ENCODE measurements at places on chromosomes 3 and 15.

DNA sequence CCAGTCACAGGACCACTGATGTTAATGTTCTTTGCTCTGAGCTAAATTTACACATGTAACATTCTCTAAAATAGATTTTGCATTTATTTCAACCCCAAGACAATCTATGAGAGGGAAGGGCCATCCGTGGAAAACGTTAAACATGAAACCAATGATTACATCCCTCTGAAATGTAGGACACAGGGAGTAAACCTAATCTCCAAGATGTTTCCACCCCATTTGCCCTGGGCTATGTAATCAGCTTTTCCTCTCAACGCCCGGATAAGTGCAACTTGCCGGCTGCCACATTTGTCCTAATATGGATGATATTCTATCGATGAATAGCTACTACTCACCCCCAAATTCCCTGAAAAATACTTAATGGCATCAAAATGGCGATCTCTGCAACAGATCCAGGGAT, 6.4 kb upstream of the FMN1 start:
- no peak for DNase-seq

DNA sequence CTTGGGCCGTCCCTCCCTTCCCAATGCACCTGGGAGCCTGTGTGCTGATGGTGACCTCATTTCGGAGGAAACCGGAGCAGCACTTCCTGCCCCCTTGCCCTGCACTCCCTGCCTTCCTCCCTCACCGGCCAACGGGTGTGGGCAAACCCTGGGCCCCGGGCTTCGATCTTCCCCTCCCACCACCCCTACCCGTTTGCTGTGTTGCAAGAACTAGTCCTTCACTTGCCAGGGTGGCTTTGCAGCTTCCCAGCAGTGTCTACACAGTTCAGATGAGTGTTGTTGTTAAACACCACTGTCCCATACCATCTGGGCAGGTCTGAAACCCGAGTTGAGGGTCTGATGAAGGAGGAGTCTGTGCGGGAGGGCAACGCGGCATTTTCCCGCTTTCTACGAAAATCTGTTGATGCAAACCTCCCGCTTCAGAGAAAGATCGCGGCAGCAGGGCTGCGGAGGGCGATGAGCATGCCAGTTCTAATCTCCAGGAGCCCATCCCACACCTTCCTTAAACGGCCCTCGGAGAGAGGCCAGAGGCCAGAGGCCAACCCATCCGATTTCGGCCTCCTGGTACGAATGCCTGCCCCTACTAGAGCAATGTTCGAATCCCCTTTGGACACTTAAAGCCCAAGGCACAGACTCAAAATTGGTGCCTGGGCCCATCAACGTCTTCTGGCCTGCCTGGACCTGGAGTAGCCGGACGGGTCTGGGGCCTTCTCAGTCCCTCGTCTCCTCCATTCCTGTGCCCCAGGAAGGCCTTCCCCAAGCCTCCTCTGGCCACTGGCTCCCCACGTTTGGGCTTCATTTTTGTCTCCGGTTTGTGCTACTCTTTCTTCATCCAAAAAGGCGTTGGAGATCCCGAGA, 35.7 kb upstream of the POLG start:
- DNase-seq = no peak

GRCh38 chr15:64574301-64575017, 114.1 kb downstream of the ZNF609 start:
- no peak for DNase-seq

DNA sequence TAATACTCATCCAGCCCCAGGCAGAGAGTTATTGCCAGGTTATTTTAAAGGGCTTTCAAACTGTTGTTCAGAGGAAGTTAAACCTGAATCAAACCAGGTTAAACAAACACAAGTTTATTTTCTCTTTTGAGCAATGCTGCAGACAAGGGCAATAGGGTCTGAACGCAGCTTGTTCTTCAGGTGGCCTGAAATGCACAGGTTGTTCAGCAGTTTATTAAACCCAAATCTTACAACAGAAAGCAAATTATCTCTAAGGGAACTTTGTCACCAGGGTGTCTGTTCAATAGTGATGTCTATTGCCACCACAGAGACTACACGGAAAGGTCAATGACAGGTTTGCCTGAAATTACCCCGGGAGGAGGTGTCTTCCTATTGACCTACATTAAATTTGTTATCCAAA, 134.0 kb downstream of the IL5RA start:
- DNase-seq = no peak

DNA sequence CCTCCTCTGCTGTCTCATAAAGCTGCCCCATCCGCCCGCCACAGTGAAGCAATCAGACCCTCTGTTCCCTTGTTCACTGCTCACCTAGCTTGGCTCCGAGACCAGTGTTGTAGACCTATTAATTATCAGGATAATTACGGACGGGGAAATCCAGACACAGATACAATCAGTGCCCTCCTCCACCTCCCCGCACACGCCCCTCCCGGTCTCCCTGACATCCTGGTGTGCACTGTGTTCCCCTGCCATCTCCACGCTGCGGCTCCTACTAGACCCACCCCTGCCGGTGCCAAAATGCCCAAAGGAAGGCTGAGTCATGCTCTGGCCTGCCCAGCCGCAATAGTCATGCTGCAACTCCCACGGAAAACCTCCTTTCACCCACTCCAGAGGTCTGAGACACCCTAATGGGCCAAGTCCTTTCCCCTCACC, 277.3 kb upstream of the TLE3 start:
- no peak for DNase-seq

DNA sequence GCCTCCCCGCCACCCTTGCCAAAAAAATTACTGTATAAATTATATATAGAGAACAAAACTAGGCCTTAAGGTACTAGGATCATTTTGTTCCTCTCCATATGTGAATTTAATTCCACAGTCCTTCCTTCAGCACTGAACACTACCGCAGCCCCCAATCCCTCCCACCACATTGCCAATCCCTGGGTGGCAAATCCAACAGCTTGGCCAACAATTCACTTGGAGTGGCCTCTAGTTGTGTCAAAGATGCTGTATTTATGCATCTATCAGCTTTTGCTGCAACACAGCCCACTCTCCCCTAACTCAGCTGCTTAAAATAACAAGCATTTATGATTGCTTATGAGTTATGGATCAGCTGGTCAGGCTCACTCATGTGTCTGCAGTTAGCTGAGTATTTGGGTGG, 18.6 kb downstream of the GPD1L start:
- no peak for DNase-seq

DNA sequence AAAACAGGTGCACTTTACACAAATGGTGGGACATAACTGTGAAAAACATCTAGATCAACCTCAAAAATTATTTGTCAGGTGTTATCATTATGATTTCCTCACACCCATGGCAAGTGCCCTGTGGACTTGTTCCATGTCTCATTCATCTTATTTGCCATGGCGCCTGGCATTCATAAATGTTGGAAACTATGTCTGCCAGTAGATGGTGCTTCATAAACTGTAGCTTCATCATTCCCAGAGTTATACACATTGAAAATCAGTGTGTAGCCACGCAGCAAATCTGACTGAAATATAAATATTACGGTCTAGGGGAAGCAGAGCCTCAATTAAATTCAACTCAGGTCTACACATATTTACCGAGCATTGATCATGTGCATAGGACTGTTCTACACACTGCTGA, 90.7 kb downstream of the IMPG2 start:
- no peak for DNase-seq

All from stimulated activated naive CD4-positive, alpha-beta T cell (primary cell).